ENCODE measurements at places on chromosomes 5 and 9.

- DNase-seq: peak; percentile 18
Observed at GRCh38 chr9:79623799-79624721, 52.3 kb downstream of the TLE4 start.

DNA sequence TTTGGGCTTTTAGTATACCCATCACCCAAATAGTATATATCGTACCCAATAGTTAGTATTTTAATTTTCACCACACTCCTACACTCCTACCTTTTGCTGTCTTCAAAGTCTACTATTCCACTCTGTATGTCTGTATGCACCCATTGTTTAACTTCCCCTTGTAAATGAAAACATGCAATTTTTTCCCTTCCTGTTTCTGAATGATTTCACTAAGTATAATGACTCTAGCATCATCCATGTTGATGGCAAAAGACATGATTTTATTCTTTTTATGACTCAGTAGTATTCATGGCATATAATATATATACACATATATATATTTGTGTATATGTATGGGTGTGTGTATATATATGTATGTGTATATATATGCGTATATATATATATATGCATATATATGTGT lies 63.1 kb upstream of the FAM174A start:
- no peak for DNase-seq

GRCh38 chr5:179829732-179830435 lies 9.2 kb downstream of the SQSTM1 start:
- DNase-seq: no peak

GRCh38 chr9:21690561-21690960 lies 111.9 kb upstream of the MTAP start:
- DNase-seq: no peak

- DNase-seq: no peak
Observed at GRCh38 chr5:60687927-60688720, 11.8 kb downstream of the DEPDC1B start.

GRCh38 chr9:76109953-76110352 lies 219.5 kb downstream of the PCSK5 start:
- no peak for DNase-seq

Measured in stimulated activated CD8-positive, alpha-beta memory T cell treated with anti-CD3 and anti-CD28 coated beads, Interleukin-2, amount 100 ng/mL, for 48 hours (primary cell).